ENCODE measurements at places on chromosomes 11 and 22.

DNA sequence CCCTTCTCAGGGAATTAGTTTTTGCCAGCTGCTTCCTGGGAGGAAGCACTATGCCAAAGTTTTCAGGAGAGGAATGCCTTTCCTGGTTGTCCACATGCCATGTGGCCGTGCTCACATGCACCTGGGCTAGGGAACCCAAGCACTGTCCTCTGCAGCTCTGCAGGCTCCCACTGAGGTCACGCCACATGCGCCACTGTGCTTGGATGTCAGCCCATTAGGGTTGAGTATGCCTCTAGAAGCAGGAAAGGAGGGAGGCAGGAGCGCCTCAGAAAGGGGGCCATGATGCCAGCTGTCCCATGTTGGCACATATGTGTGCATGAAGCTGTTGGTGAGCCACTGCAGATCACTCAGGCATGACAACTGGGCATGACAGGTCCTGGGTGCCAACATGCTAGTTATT lies 81.6 kb upstream of the SUSD2 start:
- no peak for DNase-seq

DNA sequence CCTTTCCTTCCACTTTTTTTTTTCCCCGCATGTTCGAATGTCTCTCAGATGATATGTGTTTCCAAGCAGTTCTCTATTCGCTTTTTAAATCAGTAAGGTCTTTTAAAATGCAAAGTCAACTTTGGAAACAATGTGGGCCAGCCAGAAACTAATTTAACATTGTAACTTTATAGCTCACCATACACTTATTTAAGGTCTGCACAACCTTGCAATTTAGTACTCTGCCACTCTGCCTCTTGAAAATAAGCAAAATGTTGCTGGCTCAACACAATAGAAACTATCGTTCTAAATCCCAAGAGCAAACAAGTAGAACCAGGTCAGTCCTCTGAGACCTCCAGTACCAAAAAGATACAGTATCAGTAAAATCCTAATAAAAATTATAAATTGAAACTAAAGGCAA lies 109.0 kb downstream of the SIK3 start:
- DNase-seq: no peak

DNA sequence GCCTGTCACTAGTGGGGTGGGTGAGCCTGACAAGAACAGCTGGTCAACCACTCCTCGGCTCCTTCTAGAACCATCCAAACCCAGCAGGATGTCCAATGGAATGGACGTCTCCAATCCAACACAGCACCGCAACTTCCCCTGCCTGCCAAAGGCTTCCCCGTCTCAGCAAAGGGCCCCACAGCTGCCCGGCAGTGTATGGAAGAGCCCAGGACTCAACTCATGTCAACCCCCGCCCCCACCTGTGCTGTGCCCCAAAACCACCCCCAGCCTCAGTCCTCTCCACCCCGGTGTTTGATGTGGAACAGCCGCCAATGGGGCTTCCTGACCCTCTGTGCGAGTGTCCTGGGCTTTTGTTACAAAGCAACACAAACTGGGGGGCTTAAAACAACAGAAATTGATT lies 223.8 kb downstream of the CTTN start:
- no peak for DNase-seq

DNA sequence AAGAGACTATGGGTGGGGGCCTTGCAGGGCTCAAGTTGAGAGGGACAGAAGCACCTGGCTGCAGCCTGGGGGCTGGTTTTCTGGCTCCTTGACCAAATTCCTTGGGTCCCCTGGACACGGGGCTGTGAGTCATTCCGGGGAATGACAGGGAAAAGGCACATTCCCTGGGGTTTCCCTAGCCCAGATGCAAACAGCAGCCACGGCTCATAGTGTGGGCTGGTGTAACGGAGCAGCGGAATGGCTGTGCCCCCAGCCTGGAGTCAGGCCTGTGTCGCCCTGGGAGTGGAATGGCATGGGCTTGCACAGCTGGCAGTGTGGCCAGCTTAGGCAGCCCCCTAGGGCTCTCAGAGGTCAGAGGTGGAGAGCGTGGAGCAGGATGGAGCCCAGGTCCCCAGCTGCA lies 77.6 kb upstream of the KCNQ1OT1 start:
- DNase-seq: no peak

DNA sequence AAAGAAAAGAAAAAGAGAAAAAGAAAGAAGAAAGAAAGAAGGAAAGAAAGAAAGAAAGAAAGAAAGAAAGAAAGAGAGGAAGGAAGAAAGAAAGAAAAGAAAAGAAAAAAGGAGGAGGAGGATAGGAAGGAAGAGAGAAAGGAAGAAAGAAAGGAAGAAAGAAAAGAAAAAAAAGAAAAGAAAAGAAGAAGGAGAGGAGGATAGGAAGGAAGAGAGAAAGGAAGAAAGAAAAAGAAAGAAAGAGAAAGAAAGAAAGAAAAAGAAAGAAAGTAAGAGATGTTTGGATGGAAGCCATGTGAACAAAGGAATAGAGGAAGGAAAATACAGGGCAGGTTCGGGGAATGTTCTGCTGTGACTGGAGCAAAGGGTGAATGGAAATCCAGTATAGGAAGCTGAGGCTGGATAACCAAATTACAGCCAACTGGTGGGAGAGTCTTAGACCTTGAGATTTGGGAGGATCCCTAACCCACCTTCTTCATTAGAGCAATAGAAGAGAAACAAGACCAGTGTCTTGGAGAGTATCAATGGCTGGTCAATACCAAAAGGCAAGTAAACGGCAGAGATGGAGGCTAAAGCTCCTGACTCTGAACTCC lies 94.9 kb downstream of the RASSF10 start:
- DNase-seq: no peak

- DNase-seq: peak; percentile 86
These were observed 7.3 kb upstream of the NCF4 start for GRCh38 chr22:36853407-36854099.

- DNase-seq: no peak
These were observed 229.2 kb downstream of the TBC1D22A start for GRCh38 chr22:46991666-46992065.

- no peak for DNase-seq
These were observed 66.1 kb downstream of the HSD17B12 start for GRCh38 chr11:43746670-43747069.

GRCh38 chr11:32184723-32185376 lies 94.0 kb downstream of the RCN1 start:
- DNase-seq: peak; percentile 46

DNA sequence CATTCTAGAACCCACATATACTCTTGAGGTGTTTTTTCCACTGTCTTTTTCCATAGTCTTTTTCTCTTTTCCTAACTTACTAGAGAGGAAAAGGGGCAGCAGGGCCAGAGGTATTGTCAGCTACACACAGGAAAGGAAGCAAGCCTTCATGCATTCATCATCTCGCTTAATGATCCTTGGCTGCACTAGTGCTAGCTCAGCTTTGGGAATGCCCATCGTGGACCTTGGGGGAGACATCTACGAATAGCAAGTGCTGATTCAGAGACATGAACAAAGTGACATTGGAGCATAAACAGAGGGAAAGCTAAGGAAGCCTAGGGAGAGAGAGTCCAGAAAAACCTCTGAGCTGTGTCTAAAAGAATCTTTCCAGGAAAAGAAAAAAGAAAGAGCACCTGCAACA lies 466.3 kb upstream of the ARHGAP42 start:
- no peak for DNase-seq

- DNase-seq: peak; percentile 55
These were observed 458 bp downstream of the RTN4R start for GRCh38 chr22:20267441-20268278.

GRCh38 chr22:37498289-37498909 lies 12.2 kb upstream of the MFNG start:
- peak; percentile 89 for DNase-seq

GRCh38 chr22:44400763-44401060 lies 88.0 kb upstream of the SHISAL1 start:
- DNase-seq: no peak

DNA sequence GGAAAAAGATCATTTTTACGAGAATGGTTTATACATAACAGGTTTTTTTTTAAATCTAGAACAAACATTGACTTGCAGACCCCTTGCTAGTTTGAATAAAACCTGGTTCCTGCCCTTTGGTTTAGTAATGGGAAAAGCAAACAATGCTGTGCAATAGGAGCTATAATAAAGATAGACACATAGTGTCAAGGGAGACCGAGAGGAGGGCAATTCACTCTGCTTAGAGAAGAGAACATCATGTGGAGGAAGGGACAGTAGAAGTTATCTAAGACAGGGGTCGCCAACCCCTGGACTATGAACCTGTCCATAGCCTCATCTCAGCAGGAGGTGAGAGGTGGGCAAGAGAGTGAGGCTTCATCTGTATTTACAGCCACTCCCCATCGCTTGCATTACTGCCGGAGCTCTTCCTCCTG lies 7.0 kb upstream of the RDX start:
- no peak for DNase-seq

- DNase-seq: no peak
These were observed 20.7 kb upstream of the CARS1 start for GRCh38 chr11:3077846-3078440.

DNA sequence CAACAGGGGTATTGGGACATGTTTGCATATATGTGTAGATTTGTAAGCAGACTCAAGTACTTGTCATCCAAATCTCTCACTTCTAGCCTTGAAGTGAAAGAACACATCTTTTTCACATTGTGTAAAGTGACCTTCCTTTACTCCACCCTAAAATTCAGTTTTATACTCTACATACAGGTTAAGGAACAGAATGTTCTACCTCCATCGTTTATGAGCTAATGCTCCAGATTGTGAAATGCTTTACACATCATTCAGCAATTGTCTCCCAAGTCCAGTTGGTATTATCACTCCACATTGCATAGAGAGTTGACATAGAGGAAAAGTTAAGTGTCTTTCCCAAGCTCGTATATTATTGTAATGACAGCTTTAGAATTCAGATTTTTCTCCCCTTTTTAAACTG lies 46.1 kb upstream of the BLID start:
- DNase-seq: no peak

DNA sequence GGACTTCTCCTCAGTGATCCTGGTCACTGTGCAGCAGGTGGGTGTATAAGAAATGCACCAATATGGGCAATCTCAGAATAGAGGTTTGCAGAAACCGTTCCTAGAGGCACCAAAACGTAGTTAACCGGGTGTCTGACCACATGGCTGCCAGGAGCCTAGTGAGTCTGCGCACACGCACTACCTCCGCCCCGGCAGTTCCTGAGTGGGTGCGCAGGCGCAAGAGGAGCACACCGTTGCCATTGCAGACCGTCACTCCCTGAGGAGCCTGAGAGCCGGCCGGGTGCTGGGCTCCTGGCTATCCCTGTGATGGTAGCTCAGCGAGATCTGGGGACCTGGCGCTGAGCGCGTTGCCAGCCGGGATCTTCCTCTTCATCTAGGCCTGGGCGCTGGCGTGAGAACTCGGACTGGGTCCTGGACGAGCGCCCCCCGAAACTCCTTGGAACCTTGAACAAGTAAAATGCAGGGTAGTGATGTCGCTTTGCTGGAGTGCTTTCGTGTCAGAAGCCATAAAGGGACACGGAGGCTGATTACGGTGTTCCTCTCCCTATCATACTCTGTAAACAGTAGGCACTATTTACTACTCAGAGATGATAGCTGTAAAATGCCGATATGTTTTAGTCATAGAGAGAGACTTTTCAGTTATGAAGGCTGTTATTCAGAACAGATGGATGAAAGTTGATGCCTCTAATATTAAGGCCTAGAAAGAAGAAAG lies at the start of gene MS4A13:
MS4A13 (plus strand) TSS at position 249 of the 712 bp plus-strand sequence. CDS start 2,692 bp downstream, outside the sequence.
- DNase-seq: no peak

DNA sequence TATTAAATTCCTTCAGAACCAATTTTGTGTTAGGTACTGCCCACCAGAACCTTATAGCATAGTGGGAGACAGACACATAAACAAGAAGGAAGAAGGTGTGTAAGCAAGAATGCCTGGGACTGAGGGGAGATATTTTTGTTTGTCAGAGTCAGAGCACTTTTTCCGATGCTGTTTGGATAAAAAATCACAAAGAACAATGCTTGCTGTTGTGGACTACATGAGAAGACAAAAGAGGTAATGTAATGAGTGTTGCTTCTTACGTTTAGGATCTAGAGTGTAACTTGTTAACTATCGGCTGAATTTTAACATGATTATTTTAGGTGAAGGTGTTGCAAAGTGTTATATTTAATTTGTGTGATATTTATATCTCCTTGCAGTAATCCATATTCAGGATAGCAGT lies 84.9 kb downstream of the ATM start:
- no peak for DNase-seq

GRCh38 chr11:86588566-86589090 lies 83.8 kb downstream of the ME3 start:
- no peak for DNase-seq

GRCh38 chr11:83070044-83070701 lies 1.5 kb downstream of the RAB30 start:
- DNase-seq: no peak

DNA sequence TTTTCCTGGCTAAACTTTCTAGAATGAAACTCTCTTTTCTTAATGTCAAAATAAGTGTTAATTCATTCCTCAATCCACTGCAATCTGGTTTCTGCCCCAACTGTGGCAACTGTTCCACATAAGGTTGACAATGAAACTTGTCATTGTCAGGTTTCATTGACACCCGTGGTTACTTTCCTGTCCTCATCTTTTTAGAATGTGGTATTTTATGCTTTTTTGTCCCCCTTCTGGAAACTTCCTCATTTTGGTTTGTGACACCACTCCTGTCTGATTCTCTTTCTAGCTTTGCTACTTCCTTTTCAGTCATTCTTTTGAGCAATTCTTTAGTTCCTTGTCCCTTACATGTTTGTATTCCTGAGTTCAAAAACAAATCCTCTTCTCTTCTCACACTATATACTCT lies 7.5 kb upstream of the PDE3B start:
- DNase-seq: no peak

- no peak for DNase-seq
These were observed 82.6 kb upstream of the SYT13 start for GRCh38 chr11:45368697-45369096.

DNA sequence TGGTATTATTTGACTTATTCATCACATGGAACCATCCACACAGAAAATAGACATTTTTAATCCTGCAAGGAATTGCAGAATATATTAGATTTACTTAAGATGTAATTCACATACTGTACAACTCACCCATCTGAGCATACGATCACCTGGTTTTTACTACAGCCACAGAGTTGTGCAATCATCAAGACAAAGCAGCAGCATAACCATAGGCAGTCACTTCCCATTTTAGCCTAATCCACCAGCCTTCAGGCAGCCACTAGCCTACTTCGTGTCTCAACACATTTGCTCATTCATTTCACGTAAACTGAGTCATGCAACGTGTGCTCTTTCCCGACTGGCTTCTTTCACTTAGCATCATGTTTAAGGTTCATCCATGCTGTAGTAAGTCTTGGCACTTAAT lies 23.0 kb downstream of the PIWIL3 start:
- no peak for DNase-seq

DNA sequence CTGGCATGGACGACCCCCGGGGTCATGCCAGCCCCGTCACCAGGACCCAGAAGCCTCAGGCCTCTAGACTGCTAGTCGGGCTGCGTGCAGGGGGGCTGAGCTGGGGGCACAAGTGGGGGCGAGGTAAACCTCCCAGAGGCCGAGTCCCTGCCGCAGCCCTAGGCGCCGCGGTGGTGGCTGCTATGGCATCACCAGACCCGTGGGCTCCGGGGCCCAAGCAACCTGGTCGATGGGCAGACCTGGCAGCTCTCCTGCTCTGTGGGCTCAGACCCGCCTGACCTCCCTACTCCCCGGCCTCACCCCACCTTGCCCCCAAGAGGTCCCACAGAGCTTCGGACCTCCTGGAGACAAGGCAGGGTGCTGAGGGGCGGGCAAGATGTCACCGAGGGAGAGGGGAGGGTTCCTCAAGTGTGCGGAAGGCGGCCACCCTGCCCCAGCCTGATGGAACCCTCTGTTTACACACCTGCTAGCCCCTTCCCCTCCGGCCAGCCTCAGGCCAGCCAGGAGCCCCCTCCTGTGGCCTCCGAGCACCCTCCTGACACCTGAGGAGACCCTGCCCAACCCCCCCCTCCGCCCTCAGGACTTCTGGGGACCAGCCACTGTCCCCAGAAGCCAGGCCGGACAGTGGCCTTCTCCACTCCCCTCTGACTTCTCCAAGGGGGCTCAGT lies 9.4 kb downstream of the IGF2 start:
- DNase-seq: no peak
